ENCODE measurements at places on chromosomes 5 and 9.

GRCh38 chr5:148620696-148621095 is 33.6 kb downstream of the HTR4 start:
- no peak for DNase-seq

GRCh38 chr5:42309865-42310264 is 113.4 kb upstream of the GHR start:
- no peak for DNase-seq

DNA sequence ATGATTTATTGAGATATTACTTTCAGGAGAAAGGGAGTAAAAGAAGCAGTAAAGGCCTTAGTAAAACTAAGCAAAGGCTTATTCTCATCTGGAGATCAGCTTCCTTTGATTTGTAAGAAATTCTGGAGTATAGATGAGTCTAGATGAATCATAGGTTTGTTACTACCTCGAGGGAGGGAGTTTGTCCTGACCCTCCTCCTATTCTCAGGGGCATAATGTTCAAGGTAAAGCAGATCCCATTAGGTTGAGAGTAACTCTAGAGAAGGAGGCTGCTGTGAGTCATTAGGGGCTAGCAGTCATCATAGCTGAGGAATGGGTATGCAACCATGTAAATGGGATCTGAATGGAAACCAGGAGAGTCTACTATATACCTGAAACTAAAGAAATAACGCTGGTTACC is 155.5 kb upstream of the MOCS2 start:
- DNase-seq = no peak

DNA sequence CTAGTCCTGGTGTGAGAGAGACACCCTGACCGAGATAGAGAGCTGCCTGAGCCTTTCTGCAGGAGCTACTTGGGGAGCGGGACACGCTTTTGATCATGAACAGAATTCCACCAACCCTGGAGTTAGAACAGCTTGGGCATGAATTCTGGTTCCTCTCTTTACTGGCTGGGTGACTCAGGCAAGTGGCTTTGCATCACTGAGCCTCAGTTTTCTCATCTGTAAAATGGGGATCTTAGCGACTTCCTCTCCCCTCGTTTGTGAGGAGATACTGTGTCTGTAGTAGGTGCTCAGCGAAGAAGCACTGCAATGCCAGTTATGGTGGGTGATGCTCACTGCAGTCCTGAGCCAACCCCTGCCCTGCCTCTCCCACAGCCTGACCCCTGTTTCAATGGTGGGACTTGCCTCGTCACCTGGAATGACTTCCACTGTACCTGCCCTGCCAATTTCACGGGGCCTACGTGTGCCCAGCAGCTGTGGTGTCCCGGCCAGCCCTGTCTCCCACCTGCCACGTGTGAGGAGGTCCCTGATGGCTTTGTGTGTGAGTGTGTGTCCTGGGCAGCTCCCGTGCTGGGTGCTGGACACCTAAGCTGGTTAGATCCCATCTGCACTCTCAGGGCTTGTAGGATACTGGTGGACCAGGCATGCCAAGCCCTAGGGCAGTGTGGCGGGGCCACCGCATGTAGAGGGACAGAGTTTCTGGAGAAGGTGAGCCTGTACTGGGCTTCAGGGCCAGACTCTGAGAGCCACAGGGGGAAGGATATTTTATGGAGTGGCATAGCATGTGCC is 16.0 kb downstream of the CRB2 start:
- no peak for DNase-seq

Data from stimulated activated CD4-positive, alpha-beta T cell treated with anti-CD3 and anti-CD28 coated beads, Interleukin-12 subunit alpha, Interleukin-12 subunit beta, amount 100 ng/mL, for 48 hours (primary cell).